ENCODE measurements at places on chromosomes 2 and 18.

DNA sequence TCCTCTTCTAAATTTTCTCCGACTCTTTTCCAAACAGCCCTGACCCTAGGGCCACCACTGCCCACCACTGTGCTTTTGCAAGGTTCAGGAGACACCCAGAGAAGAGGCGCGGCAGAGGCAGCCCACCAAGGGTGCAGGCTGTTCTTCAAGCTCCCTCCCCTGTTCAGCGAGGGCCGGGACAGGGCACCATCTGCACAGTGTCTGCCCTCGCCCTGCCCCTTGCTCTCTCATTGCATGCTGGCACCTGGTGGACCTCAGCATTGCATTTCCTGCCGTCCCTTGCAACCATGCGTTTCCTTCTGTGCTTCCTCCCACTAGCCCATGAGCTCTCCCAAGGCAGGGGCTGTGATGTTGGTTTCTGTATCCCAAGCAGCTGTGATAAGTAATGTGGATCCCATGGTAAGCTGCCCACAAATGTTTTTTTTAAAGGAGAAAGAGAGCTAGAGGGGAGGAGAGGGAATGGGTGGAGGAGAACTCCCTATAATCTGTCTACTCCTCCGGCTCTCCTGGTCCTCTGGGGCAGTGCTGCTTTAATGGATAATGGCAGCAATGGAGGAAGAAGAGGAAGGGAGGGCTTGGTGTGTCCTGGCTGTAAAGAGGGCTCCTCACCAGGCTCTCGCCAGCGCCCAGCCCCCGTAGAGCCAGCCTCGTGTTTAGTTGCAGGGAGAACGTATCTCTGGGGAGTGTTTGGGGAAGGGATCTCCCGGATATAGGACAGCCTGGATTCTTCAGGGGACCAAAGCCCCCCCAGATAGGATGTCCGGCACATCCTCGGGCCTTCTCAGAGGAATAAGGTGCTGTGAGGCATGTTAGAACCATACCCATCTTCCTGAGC is 15.6 kb upstream of the YWHAQ start:
- DNase-seq: no peak

- DNase-seq: no peak
Measured at GRCh38 chr2:189613077-189613636, 32.6 kb upstream of the SLC40A1 start.

DNA sequence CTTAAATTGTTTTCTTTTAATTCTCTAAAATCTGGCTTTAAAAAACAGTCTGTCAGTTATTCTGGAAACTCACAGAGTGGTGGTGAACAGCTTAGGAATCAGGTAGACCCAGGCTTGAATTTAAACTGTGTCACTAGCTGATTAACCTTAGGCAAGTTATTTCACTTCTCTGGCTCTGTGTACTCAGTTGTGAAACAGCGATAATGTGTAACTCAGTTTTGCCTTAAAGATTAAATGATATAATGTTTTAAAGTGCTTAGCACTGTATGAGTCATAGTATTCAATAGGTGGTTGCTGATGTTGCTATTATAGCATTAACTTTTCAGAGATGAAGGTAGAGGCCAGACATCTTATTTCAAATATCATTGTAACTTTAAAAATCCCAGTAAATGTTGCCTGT is 40.7 kb downstream of the PKP4 start:
- DNase-seq: no peak

- DNase-seq: no peak
Measured at GRCh38 chr2:180871649-180872048, 108.8 kb upstream of the UBE2E3 start.

GRCh38 chr18:10094655-10095054 is 180.8 kb downstream of the VAPA start:
- peak; percentile 11 for DNase-seq

Data from SIG-M5 (cell line).